ENCODE measurements at places on chromosomes 1 and 21. TPM values are rescaled to one million over a fixed set of nuclear protein-coding genes. Genes with fewer than 3 reads are reported as not detected.

Gene INSRR
- total RNA-seq, result not detected

Gene RAB7B
- total RNA-seq, result not detected

Gene CELSR2
- total RNA-seq, result 19.0 TPM

Gene LRRC3
- total RNA-seq, result 0.35 TPM

Gene NFYC
- total RNA-seq, result 79.4 TPM

Gene FCN3
- not detected for total RNA-seq

Gene CDC7
- total RNA-seq, result 13.1 TPM

Gene ATP6V0B
- 110 TPM for total RNA-seq

Gene SPRR2F
- not detected for total RNA-seq

Gene UBQLN4
- 58.4 TPM for total RNA-seq

GRCh38 chr1:213123536-213123935, 72.5 kb downstream of the RPS6KC1 start:
- H3K27ac ChIP-seq, result peak overlapping the region; percentile 20
- H3K4me3 ChIP-seq, result no peak overlapping the region
- peak; percentile 2 for DNase-seq
- H3K4me1 ChIP-seq, result peaks cover 17% of the 10 kb centered on the region
- no peaks in the 10 kb centered on the region for H3K27me3 ChIP-seq

GRCh38 chr1:31183126-31183525, 56.6 kb downstream of the NKAIN1 start:
- no peaks in the 10 kb centered on the region for H3K4me1 ChIP-seq
- no peak overlapping the region for H3K4me3 ChIP-seq
- no peaks in the 10 kb centered on the region for H3K36me3 ChIP-seq

DNA sequence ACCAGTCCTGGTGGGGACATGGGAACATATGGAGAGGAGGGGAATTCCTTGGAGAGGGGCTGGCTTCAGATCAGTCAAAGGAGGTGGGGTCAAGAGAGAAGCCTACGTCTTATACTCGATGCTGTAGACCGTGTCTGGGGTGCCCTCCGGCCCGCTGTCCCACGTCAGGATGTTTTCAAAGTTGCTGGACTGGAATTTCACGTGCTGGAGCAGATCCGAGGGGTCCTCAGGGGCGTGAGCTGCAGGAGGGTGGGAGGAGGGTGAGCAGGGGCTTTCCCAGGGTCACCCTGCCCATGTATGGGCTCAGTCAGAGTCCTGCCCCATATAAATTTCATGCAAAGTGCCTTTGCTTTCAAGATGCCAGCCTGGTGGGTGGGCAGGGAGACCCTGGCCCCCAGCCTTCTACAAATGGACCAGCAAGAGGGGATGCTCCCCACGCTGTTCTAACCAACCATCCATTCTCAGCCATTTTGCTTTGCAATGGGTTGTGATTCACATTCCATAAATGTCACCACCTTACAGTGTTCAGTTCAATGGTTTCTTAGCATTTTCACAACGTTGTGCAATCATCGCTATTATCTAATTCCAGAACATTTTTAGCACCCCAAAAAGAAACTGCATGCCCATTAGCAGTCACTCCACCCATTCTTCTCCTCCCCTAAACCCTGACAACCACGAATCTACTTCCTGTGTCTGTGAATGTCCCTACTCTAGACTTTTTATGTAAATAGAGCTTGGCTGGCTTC, 4.3 kb downstream of the IL22RA1 start:
- no peak overlapping the region for H3K27ac ChIP-seq
- peaks cover 5% of the 10 kb centered on the region for H3K4me1 ChIP-seq
- no peaks in the 10 kb centered on the region for H3K36me3 ChIP-seq
- H3K27me3 ChIP-seq, result no peaks in the 10 kb centered on the region

GRCh38 chr1:46687093-46687659, 15.5 kb downstream of the TEX38 start:
- H3K4me1 ChIP-seq, result peaks cover 10% of the 10 kb centered on the region
- H3K27me3 ChIP-seq, result no peaks in the 10 kb centered on the region
- peak; percentile 76 for DNase-seq
- H3K36me3 ChIP-seq, result peaks cover 53% of the 10 kb centered on the region
- no peak overlapping the region for H3K27ac ChIP-seq
- no peak overlapping the region for H3K4me3 ChIP-seq

GRCh38 chr1:244067893-244068292, 16.8 kb downstream of the ZBTB18 start:
- H3K27me3 ChIP-seq, result no peaks in the 10 kb centered on the region
- no peak for DNase-seq
- H3K27ac ChIP-seq, result no peak overlapping the region
- no peaks in the 10 kb centered on the region for H3K36me3 ChIP-seq
- no peaks in the 10 kb centered on the region for H3K4me1 ChIP-seq

GRCh38 chr1:192443616-192444015, 126.8 kb downstream of the RGS21 start:
- no peak overlapping the region for H3K27ac ChIP-seq
- H3K4me3 ChIP-seq, result no peak overlapping the region
- no peak for DNase-seq
- no peaks in the 10 kb centered on the region for H3K4me1 ChIP-seq

- H3K4me3 ChIP-seq, result 0 out of 2 replicates have a peak overlapping the region, but pooled peaks have one; percentile 12
- peaks cover 24% of the 10 kb centered on the region for H3K4me1 ChIP-seq
- peak; percentile 71 for DNase-seq
- H3K36me3 ChIP-seq, result peaks cover 5% of the 10 kb centered on the region
These were observed 40.7 kb upstream of the PRKACB start for GRCh38 chr1:84103197-84103992.
